ENCODE measurements at places on chromosomes 7 and 10.
A peak's percentile ranks its signal among the peaks of the same experiment; 100 is the strongest.

DNA sequence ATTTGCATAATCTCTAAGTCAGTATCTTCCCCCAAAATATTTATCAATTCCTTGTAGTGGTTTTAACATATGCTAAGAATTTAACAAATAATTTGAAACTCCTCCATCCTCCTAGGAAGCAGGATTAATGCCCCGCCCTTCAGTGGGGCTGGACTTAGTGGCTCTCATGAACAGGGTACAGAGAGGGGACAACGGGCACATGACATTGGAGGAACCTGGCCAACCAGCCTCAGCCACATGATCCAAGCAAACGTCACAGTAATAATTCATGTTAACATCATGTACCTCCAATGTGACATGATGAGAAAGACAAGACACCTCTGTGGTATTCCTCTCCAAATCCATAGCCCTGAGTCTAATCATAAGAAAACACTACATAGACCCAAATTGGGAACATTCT is 50.5 kb downstream of the NUDCD3 start:
- no peak for DNase-seq

- no peak for DNase-seq
Measured at GRCh38 chr10:3427347-3427746, 254.8 kb upstream of the PITRM1 start.

DNA sequence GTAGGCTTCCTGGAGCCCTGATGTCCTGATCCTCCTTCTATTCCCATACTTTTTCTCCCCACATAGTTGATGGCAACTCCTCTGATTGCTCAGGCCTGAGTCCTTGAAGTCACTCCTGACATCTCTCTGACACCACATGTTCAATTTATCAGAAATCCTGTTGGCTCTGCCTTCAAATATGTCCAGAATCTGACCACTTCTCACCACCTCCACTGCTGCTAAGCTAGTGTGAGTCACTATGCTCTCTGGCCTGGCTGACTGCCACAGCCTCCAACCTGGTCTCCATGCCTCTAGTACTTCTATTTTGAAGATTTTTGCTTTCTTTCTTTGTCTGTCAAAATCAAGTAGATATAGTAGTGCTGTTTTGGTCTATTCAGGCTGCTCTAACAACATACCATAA is 53.0 kb downstream of the TMEM229A start:
- DNase-seq, result no peak

GRCh38 chr10:73956476-73957359 is 41.2 kb upstream of the VCL start:
- peak; percentile 43 for DNase-seq

- DNase-seq, result no peak
Measured at GRCh38 chr10:1650542-1651269, 86.6 kb downstream of the ADARB2 start.

DNA sequence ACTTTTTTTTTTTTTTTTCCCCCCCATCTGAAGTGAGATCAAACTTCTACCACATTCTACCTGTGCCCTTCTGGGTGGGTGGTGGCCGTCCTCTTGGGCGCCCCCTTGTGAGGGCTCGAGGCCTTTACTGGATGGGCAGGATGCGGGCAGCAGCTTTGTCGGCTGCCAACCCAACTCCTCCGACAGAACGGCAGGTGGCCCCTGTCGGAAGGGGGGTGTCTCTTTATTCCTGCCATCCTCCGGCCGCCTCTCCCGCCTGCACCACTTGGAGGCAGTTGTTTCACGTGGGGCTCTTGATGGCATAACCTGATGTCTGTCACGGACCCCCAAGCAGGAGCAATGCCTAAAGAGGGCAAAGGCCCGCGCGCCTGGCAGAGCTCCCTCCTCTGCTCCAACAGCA is 31.0 kb downstream of the AMZ1 start:
- peak; percentile 87 for DNase-seq

DNA sequence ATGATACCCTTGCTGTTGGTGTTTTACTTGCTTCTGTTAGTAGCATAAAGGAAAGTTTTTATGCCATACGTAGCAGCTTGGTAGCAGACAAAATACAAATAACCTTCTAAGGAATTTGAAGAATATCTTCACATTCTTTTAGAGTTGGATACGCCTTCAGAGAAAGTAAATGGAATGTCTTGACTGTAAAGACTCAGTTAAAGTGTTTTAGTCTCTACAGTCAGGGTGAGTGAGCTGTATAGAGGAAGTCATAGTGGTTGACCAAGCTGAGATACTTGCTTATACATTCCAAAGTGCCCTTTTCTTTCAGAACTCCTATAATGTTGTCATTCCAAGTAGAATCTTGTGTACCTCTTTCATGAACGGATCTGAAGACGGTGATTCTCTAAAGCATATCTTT is 37.7 kb downstream of the RABGEF1 start:
- DNase-seq, result no peak

GRCh38 chr7:127844165-127844564 is 187.1 kb downstream of the LRRC4 start:
- no peak for DNase-seq

DNA sequence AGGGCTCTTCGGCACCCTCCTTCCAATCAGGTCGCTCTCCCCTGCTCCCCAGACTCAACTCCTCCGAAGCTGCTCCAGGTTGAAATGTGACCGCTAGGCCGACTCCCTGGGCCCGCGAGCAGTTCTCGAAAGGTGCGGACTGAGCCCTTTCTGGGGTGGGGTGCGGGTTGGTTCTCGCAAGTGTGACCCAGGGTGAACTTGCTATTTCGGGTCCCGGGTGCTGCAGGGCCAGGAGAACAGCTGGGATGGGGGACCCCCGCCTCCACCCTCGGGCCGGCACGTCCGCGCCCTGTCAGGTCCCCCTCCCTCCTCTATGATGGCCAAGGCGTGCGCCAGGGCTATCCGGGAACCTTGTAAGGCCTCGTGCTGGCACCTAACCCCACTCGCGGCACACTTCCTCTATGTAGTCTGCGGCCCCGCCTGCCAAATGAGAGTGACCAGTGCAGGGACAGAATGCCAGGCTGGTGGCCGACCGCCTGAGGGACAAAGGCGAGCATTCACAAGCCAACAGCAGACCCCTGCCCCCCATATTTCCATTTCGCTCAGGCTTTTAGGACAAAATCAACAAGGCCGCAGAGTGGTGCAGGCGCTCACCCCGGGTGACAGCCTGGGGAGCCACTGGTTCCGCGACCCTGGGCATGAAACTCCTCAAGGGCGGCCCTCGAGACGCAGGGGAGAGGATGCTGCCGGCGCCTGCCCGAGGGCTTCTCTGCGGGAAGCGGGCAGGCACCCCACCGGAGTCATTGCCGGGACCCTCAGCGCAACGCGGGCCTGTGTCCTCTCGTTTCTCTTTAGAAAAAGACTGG is 13.7 kb upstream of the HOXA13 start:
- no peak for DNase-seq

GRCh38 chr10:74079028-74079935 is 71.3 kb downstream of the AP3M1 start:
- DNase-seq, result no peak

GRCh38 chr10:91909117-91909677 is at the start of gene FGFBP3:
FGFBP3 (minus strand) TSS chr10:91909486; CDS start chr10:91908969, 517 bp downstream.
- peak; percentile 47 for DNase-seq

GRCh38 chr10:70729763-70730357 is 55.3 kb downstream of the TBATA start:
- DNase-seq, result no peak

GRCh38 chr7:112009081-112009480 is 197.1 kb downstream of the DOCK4 start:
- no peak for DNase-seq

GRCh38 chr10:104638861-104639589 is 2.1 kb upstream of the SORCS3 start:
- peak; percentile 20 for DNase-seq

DNA sequence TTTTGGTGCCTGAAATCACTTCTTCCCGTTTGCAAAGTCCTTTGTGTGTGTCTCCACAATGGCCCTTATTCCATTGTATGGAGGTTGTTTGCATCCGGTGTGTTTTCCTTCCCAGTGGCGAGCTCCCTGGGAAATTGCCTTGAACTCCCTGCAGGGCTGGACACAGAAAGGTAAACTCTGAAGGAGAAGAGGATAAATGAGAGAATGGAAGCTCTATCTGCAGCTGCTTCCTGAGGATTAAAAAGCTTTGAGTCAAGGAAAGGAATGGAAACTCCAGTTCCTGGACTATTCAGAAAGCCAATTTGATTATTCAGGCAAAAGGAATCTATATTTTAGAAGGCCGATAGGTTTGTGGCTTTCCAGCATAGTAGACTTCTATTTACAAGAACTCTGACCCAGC is 4.4 kb upstream of the GRK5 start:
- DNase-seq, result no peak

DNA sequence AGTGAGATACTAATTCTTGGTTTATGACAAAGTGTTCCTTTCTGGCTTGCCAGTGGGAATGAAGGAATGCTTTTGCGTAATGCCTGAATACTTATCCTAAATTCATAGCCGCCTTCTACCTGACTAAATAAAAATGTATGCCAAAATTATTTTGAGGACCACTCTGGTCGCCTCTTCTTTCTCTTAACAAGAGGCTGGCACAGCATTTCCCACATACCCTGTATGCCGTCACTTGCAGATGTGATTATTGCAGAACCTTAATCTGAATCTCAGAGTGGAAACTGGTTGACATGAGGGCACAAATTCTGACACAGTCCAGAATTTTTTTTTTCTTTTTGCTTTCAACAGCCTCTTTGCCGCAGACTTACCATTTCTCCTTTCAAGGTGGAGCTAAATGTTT is 124.6 kb upstream of the GLCCI1 start:
- DNase-seq, result no peak
